Left ventricle myocardium inferior (tissue), 1 donor: ENCODE measurements at places on chromosomes 12 and 14. TPM values are rescaled to one million over a fixed set of nuclear protein-coding genes. Genes with fewer than 3 reads are reported as not detected.

The PHC1 gene
- 23.4 TPM for total RNA-seq

The RPGRIP1 gene
- 0.30 TPM for total RNA-seq

GRCh38 chr12:76927170-76927784 is 48.5 kb upstream of the CSRP2 start:
- DNase-seq = peak; percentile 18

- DNase-seq = no peak
Measured at GRCh38 chr14:76546426-76547221, 170.7 kb downstream of the ESRRB start.

The BLTP3B gene
- 11.9 TPM for total RNA-seq

The PTGER2 gene
- 0.60 TPM for total RNA-seq

- DNase-seq = no peak
Measured at GRCh38 chr12:46360908-46361666, 11.5 kb downstream of the SLC38A2 start.

GRCh38 chr12:124700810-124701592 is 133.6 kb upstream of the NCOR2 start:
- DNase-seq = no peak

GRCh38 chr14:62759796-62760195 is 285.5 kb downstream of the KCNH5 start:
- no peak for DNase-seq

DNA sequence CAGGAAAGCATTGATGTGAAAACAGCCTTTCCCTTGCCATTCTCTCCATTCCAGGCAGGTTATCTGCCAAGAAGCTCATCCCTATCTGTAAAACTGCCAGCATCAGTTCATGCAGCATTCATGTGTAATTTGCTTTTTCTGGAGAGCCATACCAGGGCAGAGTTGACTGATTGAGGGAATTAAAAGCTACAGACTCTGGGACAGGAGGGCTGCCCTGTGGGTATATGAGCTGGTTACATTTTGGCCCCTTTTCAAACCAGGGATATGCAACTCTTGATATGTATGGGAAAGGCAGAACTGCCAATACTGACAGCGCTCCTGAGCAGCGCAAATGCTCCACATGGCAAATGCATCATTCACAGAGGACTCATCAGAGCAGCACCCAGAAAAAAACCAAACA is 53.7 kb downstream of the SYT1 start:
- no peak for DNase-seq

The RNU4-1 gene
- 2,088 TPM for total RNA-seq

GRCh38 chr12:72832024-72832423 is 559.9 kb downstream of the TRHDE start:
- DNase-seq = no peak

The RFX4 gene
- not detected for total RNA-seq

The GPR162 gene
- total RNA-seq = 6.5 TPM

The AMN gene
- not detected for total RNA-seq
